Activated T-cell treated with anti-CD3 and anti-CD28 coated beads for 4 hours (primary cell): ENCODE measurements at places on chromosomes 13 and 19.

- DNase-seq = peak; percentile 46
These were observed 499 bp downstream of the LSM7 start for GRCh38 chr19:2327773-2328400.

- DNase-seq = no peak
These were observed 10.2 kb downstream of the N4BP2L2 start for GRCh38 chr13:32528358-32528757.

DNA sequence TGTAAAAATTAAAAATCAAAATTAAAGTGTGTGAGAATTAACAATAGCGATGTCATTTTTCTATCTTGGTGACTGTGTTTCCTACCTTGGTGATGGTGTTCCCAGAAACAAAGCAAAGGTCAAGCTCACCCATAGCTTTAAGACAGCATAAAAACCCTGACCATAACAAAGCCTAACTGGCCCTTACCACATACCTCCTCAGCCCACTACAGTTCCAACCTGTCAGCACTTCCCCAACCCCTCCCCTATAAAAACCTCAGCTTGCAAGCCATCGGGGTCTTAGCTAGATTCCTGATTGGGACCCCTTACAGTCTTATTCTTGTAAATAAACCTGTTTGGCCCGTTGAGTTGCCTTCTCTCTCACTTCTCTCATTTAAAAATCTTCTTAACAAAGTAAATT lies 484.4 kb upstream of the PCDH20 start:
- no peak for DNase-seq

DNA sequence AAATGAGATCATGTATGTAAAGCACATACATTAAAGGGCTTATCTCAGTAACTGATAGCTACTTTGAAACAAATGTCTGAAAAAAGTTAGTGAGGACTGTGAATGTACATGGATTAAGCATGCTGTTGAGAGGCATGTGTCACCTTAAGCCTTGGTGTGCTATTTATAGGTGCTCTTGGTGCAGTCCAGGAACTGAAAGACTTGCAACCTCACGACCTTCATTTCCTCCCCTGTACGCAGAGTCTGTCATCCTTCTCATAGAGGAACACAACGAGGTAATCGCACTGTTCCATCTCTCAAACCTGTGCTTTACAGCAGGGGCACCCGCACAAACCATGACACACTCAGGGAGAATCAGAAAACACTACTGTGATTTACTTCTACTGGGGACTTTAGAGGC lies 65.6 kb downstream of the UFM1 start:
- DNase-seq = no peak

DNA sequence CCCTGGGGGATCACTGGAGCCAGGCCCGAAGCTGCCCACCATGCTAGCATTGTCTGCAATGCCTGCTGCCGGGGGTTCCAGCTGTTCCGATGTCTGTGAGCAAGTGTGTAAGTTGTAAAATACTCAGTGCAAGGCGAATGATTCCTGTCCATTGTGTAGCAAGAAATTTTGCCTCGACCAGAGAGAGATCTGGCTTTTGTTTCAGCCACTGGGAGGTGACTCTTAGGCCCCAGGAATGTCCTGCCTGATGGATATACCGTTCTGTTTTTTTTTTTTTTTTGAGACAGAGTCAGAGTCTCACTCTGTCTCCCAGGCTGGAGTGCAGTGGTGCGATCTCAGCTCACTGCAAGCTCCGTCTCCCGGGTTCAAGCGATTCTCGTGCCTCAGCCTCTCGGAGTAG lies 7.3 kb upstream of the GADD45B start:
- DNase-seq = no peak

- DNase-seq = no peak
These were observed 7.8 kb upstream of the F2RL3 start for GRCh38 chr19:16880884-16881554.

- no peak for DNase-seq
These were observed 19.2 kb upstream of the GRTP1 start for GRCh38 chr13:113383089-113383488.

DNA sequence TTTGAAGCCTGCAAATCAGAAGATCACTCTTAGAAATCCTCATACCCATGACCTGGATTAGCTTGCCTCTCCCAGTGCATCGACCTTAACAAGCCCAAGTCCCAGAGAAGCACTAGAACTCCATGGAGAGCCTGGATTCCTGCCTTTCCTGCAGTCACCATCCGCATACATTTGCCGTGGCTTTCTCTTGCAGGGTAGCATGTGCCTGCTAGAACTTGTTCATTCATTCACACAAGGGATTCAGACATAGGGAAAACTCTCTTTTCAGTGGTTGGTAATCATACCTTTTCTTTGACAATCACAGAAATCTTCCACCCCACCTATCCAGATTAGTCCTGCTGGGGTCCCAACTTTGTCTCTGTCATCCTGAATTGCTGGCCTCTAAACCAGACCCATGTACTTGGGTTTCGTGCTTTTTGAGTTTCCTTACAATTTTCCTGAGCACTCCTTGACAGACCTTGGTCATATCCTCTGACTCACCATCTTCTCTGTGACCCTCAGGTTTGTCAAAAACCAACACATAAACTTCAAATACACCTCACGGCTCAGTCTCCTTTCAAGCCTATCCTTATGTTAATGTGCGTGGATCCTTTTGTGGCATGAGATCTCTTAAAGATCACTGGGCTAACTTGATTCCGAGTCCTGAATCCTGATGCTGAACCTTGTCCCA lies 355.0 kb downstream of the MYO16 start:
- DNase-seq = no peak

DNA sequence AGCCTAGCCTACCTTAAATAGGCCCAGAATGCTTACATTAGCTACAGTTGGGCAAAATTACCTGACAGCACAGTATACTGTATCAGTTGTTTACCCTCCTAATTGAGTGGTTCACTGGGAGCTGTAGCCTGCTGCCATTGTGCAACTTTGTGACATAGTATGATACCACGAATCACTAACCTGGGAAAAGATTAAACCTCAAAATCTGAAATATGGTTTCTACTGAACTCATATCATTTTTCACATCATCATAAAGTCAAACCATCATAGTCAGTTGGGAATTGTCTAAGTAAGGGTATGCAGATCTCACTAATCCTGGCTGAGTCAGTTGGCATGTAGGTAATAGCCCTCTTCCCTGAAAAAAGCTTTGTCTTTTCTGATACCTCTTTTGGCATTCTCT lies 9.2 kb downstream of the PAN3 start:
- no peak for DNase-seq

GRCh38 chr13:58480061-58480460 lies 848.5 kb downstream of the PCDH17 start:
- no peak for DNase-seq

GRCh38 chr19:51065221-51065960 lies 499 bp upstream of the KLK13 start:
- no peak for DNase-seq

GRCh38 chr19:19568802-19569756 lies 31.0 kb downstream of the CILP2 start:
- no peak for DNase-seq

DNA sequence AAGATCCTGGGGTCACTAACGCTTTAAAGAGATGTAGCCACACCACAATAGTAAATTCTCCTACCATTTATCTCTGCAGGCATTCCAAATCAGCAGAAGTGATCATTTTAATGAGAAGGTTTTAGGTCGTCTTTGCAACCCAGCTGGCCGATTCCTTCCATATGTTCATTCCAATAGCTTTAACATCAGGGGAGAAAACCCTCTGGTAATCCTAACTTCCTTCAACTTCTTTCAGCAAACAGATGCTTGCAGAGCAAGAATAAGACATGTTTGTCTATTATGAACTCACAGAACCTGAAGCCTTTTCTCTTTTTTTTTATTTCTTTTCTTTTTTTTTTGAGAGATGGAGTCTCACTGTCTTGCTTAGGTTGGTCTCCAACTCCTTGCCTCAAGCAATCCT lies 498.6 kb upstream of the SLITRK1 start:
- no peak for DNase-seq

GRCh38 chr19:16041299-16041990 lies 34.9 kb upstream of the TPM4 start:
- DNase-seq = peak; percentile 69

DNA sequence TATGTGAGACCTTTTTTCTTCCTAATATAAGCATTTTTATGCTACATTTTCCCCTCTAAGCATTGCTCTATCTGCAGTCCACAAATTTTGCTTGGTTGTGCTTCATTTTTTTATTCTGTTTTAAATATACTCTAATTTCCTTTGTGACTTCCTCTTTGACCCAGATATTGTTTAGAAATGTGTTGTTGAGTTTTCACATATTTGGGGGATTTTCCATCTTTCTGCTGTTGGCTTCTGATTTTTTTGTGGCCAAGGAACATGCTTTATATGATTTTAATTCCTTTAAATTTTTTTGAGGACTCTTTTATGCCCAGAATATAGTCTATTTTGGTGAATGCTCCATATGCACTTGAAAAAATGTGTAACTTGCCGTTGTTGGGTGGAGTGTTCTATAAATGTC lies 22.9 kb downstream of the UBAC2 start:
- no peak for DNase-seq

- no peak for DNase-seq
These were observed 20.3 kb upstream of the GPR32 start for GRCh38 chr19:50750010-50750409.

DNA sequence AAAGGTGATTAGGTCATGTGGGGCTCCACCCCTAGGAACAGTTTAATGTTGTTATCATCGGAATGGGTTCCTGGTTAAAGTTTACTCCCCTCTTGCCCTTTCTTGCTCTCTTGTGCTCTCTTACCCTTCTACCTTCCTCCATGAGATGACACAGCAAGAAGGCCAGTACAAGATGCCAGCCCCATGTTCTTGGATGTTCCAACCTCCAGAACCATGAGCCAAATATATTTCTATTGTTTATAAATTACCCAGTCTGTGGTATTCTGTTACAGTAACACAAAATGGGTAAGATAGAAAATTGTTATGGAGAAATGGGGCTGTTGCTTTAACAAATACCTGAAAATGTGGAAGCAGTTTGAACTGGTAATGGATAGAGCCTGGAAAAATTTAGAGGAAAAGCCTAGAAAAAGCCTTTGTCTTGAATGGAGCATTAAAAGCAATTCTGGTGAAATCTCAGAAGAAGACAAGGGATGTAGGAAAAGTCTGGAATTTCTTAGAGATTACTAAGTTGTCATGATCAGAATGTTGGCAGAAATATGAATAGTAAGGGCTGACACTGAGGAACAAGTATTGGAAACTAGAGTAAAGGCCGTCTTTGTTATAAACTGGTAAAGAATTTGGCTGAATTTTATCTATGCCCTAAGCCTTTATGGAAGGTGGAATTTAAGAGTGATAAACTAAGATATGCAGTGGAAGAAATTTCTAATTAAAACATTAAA lies 53.5 kb upstream of the TSC22D1 start:
- no peak for DNase-seq
